ENCODE measurements at places on chromosomes 7 and 10.

GRCh38 chr10:82319074-82319473, 444.1 kb downstream of the NRG3 start:
- DNase-seq = no peak

- no peak for DNase-seq
These were observed 112.5 kb downstream of the EGFR start for GRCh38 chr7:55131142-55131929.

DNA sequence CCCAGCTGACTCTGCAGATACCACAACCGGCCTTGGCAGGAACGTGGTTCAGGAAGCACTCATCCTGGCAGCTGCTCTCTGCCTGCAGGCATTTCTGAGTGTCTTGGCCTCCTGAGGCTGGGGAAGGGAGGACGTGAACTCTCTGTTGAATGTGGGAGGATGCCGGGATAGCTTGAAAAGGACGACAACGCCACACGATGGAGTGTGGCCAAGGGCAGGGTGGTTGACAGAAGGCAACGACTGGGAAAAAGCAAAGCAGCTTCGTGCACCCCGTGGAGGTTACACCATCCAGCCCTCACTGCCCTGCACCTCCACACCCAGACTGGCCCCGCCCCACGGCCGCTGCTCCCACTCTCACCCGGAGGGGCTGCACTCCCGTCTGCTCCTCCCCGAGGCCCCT, 466.1 kb upstream of the FOXK1 start:
- no peak for DNase-seq

DNA sequence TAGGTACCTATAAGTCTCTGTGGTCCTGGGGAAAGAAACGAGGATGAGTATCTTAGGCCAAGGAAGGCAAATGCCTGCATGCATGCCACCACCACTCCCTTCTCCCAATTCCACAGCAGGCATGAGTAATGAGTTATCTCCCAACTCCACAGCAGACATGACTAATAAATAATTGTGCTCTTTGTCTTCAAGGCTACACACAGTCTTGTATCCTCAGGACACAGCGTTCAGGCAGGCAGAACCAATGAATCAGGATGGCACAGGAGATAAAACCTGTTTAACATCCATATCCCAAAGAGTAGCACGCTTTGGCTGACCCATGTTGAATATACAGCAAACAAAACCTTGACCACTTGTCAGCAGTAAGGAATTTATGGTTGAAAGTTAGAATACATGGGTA, 229.7 kb upstream of the NFE2L3 start:
- no peak for DNase-seq

GRCh38 chr10:30842894-30843293, 188.8 kb downstream of the ZNF438 start:
- no peak for DNase-seq

- DNase-seq = no peak
These were observed 108.6 kb downstream of the NRF1 start for GRCh38 chr7:129719980-129720732.

DNA sequence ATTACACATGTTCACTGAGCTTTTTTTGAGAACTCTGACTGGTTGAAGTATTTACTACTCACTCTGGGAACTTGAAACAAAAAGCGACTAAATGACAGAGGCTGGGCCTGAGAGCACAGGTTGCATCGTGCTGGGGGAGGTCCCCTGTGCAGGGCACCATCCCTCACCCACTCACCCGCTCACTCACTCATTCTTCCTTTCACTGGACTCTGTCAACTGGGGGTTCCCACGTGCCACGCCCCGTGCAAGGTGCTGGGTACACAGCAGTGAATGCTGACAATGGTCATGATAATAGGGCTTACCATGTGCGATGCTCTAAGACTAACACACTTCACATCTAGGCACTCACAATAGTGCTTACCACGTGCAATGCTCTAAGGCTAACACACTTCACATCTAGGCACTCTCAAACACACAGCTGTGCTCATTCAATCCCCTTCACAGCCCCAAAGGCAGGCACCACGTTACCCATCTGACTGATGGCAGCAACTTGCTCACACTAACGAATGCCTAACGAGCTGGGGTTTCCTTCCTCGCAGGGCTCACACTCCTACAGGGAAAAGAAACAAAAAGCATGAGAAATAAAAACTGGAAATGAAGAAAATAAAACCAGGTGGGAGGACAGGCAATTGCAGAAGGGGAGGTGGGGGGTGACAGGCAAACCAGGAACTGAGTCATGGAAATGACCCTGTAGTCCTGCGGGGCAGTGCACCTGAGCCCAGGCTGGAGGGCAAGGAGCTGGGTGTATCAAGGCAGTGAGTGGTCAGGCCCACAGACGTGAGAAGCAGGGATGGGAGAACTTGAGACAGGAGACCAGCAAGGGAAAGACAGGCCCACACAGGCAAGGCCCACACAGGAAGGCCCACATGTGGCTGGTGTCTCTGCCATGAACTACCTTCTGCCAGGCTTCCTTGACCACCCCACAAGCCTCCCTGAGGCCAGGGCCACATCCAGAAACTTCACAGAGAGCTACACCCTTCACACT, 147.0 kb upstream of the FAM20C start:
- no peak for DNase-seq

DNA sequence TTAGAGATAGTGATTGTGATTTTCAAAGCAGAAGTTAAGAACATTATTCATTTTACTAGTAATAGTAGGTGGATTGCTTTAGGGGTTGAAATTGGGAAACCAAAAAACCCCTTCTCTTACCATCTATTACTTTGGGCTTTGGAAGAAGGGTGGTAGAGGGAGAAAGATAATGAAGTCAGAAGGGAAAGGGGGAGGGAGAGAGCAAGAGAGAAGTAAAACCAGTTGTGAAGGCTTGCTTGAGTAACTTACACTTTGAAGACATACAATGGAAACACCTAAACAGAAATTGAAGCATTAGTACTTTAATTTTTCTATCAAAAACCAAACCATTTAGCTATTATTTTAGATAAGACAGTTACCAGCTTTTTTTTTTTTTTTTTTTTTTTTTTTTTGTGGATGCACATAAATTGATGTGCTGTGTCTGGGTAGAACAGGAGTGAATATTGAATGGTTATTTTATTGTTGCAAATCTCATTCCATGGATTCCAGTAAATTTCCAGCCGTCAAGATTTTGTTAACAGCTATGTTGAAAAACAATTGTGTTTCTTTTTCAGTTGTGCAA, 5.5 kb downstream of the PRKAR2B start:
- DNase-seq = no peak

DNA sequence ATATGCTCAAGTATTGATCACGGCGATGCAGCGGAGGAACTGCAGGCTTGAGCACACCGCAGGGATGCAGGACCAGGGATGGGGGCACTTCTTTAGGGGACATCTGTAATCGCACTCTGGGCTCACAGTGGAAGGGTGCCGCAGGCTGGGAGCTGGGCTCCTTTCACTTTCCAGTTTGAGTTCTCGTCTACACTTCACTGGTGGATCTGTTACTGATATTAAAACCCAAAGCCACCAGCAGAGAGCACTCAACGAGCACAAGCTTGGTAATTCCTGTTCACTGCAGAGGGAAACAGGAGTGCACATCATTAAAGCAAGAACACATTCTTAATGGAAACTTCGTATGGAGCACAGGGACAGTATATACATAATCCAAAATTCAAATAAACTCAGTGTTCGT, 91.3 kb downstream of the PARD3 start:
- DNase-seq = no peak

GRCh38 chr10:128173386-128173785, 47.2 kb upstream of the MKI67 start:
- no peak for DNase-seq

GRCh38 chr7:46603780-46604179, 682.7 kb upstream of the IGFBP3 start:
- DNase-seq = no peak

- DNase-seq = no peak
These were observed 153.5 kb upstream of the RHEB start for GRCh38 chr7:151673216-151673615.

- no peak for DNase-seq
These were observed 112.2 kb upstream of the TARP start for GRCh38 chr7:38385682-38386081.

GRCh38 chr7:128021366-128021765, 9.9 kb downstream of the LRRC4 start:
- no peak for DNase-seq

GRCh38 chr7:94045581-94045980, 41.4 kb upstream of the BET1 start:
- DNase-seq = no peak

DNA sequence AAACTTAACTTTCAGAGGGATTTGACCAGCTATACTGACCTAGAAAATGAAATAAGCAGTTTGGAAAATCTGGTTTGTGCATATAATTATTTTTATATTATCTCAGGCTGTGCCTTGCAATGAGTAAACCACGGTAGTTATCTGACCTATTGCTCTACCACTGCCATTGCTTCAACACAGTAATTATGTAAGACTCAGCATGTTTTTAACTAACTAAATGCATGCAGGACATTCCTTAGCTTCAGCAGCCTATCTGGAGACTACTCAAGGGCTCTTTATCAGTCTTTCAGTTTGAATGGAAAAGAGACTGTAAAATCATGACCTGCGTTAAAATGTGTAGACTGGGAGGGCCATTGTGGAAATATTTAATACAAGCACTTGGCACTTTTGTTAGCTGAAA, 22.5 kb downstream of the CHN2 start:
- DNase-seq = no peak

DNA sequence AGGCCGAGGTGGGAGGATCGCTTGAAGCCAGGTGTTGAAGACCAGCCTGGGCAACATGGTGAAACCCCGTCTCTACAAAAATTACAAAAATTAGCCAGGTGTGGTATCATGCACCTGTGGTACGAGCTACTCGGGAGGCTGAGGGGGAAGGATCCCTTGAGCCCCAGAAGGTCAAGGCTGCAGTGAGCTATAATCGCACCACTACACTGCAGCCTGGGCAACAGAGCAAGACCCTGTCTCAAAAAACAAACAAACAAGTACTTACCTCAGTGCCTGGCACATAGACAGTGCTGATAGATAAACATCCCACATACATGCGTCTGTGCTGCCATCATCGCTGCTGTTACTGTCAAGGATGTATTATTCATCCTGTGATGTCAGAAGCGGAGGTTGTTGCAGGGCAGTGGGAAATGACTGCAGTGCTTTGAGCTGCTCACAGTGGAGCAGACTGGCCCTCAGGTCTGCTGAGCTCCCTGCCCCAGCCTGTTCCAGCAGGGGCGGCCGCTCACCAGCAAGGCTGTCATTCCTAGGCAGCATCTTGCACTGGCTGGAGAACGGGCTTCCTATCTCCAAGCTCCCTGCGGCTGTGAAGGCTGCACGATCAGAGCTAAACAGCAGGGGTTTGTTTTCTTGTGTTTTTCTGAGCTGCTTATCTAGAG, 18.6 kb downstream of the FOXK1 start:
- DNase-seq = no peak

DNA sequence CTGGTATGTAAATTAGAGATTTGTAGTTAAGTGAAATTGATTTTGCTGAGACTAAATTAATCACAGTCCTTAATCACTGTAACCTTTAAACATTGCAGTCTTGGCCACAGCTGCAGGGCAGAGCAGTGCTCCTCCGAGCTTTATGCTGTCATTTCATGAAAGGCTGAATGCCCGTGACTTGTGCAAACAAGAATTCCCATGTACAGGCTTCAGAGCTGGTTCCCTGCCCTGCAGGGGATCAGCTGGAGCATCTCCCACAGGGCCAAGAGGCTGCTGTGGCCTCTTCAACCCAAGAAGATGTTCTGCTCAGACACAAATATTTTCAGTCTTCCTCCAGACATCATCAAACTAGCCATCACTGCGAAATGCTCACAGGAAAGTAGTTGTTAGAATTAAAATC, 419.1 kb downstream of the AUTS2 start:
- no peak for DNase-seq

- DNase-seq = no peak
These were observed 694 bp upstream of the FAS start for GRCh38 chr10:88989824-88990383.

- DNase-seq = no peak
These were observed 109.6 kb downstream of the TMEM130 start for GRCh38 chr7:98760201-98760651.

DNA sequence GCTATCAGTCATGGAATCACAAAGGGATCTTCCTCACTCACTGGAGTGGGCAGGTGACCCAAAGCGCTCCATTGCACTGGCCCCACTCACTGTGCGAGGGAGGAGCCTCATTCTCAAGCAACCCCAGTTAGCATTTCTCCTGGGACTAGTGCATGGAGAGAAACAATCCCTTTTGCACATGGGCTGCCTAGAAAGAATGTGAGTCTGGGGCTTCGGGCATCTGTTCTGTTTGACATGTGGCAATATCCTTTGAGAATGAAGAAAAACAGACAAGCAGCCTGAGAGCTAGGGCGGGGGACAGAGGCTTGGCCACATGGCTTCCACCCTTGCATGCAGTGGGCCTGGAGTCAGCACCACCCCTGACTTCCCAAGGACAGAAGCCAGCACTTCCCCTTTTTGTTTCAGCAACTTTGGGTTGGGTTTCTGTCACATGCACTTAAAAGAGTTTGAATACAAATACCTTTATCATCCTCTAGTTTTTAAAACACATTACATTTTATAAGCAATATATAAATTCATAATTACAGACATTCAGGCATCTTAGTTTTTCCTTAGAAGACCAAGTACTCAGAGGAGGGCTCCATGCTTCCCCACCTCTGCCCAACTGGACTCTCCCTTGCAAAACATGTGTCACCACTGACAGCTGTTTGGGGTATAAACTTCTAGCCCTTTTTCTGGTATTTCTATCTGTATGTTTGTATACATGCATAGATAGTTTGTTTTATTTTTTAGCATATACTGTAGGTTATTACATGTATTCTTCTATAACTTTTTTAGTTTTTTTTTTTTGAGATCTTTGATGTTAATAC, 73.8 kb downstream of the RBM20 start:
- no peak for DNase-seq

DNA sequence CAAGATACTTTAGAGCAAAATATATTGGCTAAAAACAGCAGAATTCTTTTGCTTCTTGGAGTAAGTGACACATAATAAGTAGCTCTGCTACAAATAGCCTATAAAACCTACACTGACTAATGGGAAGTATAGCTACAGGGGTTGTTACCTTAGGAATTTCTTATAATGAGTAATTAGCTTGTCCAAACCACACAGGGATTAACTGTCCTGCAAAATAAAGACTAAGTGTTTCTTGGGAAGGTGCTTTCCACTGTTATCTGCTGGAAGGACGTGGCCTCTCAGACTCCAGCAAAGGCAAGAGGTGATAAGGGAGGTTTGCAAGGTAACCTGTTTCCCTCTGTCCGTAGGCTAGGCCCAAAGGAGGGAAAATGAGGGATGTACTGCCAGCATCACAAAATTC, 302.4 kb downstream of the DOCK4 start:
- DNase-seq = no peak

- DNase-seq = no peak
These were observed 163.0 kb upstream of the TNS3 start for GRCh38 chr7:47744883-47745282.
